SIG-M5 (cell line): ENCODE measurements at places on chromosomes 7 and 10.

DNA sequence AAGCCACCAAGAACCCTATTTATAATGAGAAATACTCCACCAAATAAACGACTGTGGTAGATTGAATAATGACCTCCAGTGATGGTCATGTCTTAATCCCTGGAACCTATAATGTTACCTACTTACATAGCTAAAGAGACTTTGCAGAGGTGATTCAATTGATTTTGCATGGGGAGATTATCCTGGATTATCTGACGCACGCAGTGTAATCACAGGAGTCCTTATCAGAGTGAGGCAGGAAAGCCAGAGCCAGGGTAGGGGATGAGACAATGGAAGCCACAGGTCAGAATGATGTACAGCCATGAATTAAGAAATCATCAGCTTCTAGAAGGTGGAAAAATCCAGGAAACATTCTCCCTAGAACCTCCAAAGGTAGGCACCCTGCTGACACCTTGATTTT is 286.4 kb upstream of the SP4 start:
- no peak for DNase-seq

- DNase-seq = no peak
Measured at GRCh38 chr7:12607134-12607533, 36.6 kb downstream of the SCIN start.

DNA sequence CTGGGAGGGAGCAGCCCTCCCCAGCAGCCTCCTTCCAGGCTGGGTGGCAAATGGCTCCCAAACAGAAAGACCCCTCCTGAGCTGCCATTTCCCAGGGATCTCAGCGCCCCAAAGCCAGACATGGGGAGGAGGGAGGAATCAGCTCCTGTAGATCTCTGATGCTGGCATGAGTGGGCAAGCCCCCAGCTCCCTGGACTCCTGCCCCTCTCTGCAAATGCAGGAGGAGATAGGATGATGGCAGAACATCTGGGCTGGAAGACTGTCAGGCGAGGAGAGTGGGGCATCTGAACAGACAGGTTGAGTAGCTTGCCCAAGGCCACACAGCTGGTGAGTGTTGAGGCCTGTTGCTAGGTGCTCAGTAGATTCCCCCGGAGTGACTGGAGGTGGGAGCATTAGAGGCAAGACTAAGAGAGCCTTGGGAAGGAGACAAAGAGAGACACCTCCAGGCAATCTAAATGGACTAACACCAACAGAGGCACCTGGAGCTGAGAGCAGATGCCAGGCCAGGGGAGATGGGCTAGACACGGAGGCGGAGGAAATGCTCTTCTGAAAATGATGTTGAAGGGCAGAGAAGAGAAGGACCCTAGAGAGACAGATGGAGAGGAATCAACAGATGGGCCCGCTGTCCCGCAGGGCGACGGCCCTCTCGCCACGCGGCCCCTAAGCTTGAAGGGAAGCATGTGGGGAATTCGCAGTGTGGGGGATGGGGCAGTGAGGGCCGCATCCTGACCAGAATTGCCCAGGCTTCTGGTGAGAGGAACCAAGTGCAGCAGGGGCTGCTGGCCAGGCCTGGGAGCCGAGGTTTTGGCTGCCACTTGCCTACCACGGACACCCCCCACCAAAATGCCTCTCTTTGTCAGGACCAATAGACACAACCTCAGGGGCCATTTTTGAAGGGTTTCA is 84.8 kb upstream of the LRRC4 start:
- DNase-seq = no peak

DNA sequence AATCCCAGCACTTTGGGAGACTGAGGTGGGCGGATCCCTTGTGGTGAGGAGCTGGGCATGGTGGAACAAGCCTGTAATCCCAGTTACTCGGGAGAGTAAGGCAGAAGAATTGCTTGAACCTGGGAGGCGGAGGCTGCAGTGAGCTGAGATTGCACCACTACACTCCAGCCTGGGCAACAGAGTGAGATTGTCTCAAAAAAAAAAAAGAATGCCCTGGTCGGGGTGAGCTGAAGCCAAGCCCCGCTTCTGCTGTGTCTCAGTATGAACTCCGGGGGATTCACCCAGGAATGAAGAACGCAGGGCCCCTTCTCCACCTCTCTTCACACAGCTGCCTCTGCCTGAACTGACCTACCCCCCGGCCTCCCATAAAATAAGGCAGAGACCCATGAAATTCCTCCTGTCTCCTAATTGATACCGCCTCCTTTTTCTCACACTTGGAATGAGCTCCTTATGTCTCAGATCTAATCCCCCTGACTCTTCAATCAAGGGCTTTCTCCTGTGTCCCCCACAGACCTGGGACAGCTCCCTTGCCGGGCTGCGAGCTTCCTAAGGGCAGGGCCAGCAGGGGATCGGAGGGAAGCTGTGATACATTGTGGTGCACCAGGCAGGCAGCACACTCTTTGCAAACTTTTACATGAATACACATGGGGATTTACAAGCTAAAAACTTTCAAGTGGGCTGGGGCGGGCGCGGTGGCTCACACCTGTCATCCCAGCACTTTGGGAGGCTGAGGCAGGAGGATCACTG is 911 bp upstream of the ZP3 start:
- no peak for DNase-seq

GRCh38 chr7:127252778-127253280 is at the start of gene GRM8:
GRM8 (minus strand) TSS chr7:127252941.
- no peak for DNase-seq

- no peak for DNase-seq
Measured at GRCh38 chr7:1302936-1303335, 70.3 kb downstream of the UNCX start.

DNA sequence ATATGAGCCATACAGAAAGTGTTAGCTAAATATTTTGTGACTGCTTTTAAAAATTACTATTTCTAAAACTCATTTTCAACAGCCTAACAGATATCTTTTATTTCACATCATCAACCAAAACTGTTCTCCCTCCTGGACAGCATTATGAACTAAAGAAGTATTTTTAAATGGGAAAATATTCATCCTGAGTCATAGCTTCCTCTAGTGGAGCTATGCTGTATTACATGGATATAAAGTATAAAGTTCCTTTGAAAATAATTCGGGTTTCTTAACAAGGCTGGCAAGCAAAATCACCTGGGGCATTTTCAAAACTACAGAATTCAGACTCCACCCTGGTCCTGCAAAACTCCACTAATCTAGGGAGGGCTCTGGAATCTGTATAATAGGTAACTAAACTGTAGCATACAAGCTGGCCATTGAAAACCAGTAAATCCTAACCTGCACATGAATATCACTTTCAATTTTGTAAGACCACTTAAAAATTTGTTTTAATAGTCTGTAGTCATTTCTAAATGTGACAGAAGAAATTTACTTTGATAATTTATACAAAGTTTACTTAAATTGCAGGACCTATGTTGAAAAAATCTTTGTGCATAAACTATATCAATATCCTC is 53.5 kb downstream of the SCIN start:
- no peak for DNase-seq

DNA sequence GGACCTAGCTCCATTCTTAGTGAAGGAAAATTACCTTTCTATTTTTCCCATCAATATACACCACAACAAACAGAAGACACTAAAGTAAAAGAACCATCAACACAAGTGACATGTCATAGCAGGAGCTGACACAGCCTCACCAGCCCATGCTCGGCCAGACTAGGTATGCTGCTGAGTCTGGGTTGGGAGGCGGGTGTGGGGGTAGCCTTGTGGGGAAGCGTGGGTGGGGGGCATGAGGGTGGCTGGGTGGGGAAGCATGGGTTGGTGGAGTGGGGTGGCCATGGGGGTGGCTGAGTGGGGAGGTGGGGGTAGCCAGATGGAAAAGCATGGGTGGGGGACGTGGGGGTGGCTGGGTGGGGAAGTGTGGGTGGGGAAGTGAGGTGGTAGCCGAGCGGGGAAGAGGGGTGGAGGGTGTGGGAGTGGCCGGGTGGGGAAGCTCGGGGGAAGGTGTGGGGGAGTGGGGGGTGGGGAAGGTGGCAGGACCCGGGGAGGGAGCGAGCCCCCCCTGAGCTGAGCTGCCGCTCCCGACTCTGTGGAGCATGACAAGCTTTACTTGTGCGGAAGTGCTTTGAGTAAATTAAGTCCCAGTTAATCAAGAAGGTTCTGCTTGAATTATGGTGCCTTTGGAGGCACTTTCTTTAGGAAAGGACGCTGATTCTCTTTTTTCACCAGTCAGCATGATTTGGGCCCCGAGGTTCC is 294.6 kb upstream of the ZNF32 start:
- no peak for DNase-seq

- DNase-seq = no peak
Measured at GRCh38 chr10:5617521-5617920, 48.9 kb downstream of the ASB13 start.

DNA sequence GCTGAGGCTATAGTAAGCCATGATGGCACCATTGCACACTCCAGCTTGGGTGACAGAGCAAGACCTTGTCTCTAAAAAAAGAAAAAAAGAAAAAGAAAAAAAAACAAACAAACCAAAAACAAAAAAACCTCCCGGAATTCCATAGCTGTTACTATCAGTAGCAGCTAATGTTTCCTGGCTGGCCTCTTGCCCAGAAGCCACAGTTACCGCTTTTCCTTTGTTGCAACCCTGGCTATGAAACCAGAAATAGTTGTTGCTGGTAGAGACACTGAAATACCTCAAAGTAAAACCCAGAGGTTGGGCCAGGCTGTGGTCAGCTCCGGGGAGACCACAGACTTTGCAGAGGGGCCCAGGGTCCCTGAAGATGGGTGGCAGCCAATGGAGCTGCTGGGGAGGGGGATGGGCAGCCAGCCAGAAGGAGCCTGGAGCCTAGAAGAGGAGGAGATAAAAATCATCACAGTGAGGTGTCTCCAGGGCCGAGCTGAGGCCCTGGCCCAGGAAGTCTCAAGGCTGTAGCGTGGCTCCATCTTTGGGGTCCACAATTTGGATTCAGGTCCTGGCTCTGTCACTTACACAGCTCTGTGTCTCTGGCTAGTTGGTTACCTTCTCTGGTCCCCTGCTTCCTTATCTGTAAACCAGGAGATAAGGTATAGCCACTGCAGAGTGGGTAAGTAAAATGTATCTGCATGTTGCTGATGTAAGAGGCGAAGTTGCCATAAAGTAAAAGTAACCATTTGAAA is 3.4 kb upstream of the CHST12 start:
- peak; percentile 88 for DNase-seq

- no peak for DNase-seq
Measured at GRCh38 chr7:103499976-103500375, 54.0 kb upstream of the SLC26A5 start.

- no peak for DNase-seq
Measured at GRCh38 chr10:88804083-88804812, 1.7 kb downstream of the LIPM start.

GRCh38 chr10:120423431-120424197 is 33.4 kb upstream of the PLPP4 start:
- no peak for DNase-seq

GRCh38 chr7:16561943-16562342 is 35.3 kb downstream of the LRRC72 start:
- DNase-seq = no peak

DNA sequence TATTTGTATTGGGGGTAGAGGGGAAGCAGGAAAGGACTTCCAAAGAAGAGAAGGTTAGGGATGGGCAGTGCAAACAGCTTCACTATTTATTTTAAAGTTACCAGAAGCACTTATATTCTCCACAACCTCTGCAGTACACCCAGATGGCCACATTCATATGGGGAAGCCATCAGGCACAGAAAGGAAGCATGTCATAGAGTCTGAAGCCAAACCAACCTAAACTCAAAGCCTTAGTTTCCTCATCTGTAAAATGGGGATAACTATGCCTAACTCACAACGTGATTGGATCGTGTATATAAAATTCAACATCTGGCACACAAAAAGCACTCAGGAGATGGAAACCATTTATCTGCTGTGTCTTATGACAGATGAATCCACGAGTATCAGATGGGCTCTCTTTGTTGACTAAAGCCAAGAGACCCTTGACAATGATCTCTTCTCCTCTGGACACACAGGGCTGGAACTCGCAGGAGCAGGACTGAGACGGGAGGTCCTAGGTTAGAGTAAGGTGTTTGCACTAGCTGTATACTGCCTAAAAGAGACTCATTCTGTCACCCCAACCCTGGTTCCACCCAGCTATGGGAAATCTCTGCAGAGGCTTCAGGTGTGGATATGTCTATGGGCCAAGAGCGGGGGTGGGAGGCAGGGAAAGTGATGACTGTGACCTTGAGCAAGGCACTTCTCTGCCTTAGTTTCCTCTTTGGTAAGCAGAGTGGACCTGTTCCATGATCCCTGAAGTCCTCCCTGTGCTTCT is 1.8 kb downstream of the KIAA1549 start:
- DNase-seq = no peak

- no peak for DNase-seq
Measured at GRCh38 chr7:71682181-71682580, 550.2 kb downstream of the GALNT17 start.

DNA sequence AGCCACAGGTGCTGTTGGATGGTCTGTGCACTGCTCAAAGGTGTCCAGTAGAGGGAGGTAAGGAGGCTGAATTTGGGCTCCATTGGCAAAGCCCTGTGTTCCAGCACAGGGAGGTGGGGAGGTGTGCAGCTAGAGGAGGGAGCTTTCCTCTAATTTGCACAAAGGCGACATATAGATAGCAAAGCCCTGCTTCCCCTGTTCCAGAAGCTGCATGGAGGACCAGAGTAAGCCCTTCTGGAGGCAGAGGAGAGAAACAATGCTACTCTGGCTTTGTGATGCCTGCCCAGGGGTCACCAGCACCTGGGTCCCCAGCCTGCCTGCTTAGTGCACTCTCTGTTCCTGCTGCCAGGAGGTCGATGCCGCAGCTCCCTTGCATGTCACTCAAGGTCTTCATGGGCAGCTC is 3.4 kb upstream of the ARHGAP22 start:
- no peak for DNase-seq

- no peak for DNase-seq
Measured at GRCh38 chr10:58448121-58448935, 63.1 kb downstream of the TFAM start.

GRCh38 chr7:1700536-1701333 is 30.7 kb downstream of the ELFN1 start:
- DNase-seq = no peak
